Activated naive CD4-positive, alpha-beta T cell (primary cell): ENCODE measurements at places on chromosomes 3 and 15.

DNA sequence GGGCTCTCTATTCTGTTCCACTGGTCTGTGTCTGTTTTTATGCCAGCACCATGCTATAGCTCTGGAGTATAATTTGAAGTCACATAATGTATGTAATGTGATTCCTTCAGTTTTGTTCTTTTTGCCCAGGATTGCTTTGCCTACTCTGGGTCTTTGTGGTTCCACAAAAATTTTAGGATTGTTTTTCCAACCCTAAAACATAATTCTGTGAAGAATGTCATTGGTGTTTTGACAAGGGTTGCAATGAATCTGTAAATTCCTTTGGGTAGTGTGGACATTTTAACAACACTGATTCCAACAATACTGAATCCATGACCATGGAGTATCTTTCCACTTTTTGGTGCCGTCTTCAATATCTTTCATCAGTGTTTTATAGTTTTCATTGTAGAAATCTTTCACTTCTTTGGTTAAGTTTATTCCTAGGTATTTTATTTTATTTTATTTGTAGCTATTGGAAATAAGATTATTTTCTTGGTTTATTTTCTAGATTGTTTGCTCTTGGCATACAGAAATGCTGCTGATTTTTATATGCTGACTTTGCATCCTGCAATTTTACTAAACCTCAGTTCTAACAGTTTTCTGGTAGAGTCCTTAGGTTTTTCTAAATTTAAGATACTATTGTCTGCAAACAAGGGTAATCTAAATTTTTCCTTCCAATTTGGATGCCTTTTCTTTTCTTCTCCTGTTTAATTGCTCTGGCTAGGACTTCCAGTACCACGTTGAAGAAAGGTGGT lies 29.7 kb downstream of the TJP1 start:
- no peak for DNase-seq

GRCh38 chr15:59321000-59321689 lies 51.5 kb downstream of the MYO1E start:
- no peak for DNase-seq

DNA sequence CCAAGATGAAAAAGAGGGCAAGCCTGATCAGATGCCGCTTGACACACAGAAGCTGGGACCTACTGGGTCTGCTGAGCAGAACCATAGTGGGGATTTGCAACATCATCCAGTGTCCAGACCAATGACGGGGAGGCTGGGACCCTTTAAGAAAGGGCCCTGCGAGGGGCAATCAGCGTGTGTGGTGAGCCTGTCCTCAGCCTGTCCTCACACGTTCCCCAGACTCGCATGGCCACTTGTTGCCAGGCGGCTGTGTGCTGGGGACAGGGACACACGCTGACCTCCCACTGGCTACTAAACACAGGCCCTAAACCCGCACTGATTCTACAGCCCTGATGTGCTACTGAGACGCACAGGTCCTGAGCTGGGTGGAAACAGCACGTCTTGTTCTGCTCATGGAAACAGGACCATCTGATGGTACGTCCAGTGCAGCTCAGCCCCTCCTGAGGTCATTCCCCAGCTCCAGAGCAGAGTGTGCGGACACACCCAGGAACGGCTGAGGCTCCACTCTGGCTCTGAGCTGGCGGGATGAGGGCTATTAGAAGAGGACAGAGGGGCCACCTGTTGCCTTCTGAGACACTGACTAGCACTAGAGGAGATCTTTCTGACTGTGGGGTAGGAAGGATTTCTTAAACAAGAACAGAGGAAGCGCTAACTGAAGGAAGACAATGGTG lies 24.4 kb downstream of the PCSK6 start:
- no peak for DNase-seq

- no peak for DNase-seq
Measured at GRCh38 chr15:74383695-74384565, 16.5 kb upstream of the CYP11A1 start.

DNA sequence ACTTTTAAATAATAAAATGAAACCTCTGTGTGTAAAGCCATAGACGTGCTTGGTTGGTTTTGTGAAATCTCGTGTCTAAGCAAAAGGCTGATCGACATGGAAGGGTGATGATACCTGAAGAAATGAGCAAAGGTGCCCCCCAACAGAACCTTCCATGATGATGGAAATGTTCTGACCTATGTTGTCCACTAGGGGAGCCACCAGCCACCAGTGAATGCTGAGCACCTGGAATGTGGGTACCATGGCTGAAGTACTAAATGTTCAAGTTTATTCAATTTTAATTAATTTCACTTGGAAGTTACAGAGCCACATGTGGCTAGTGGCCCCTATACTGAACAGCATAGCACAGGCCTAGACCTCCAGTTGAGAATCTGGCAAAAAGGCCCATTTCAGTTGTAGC lies 158.8 kb downstream of the POLR2M start:
- DNase-seq: no peak

GRCh38 chr3:193250492-193250891 lies 9.5 kb downstream of the PLAAT1 start:
- DNase-seq: no peak

DNA sequence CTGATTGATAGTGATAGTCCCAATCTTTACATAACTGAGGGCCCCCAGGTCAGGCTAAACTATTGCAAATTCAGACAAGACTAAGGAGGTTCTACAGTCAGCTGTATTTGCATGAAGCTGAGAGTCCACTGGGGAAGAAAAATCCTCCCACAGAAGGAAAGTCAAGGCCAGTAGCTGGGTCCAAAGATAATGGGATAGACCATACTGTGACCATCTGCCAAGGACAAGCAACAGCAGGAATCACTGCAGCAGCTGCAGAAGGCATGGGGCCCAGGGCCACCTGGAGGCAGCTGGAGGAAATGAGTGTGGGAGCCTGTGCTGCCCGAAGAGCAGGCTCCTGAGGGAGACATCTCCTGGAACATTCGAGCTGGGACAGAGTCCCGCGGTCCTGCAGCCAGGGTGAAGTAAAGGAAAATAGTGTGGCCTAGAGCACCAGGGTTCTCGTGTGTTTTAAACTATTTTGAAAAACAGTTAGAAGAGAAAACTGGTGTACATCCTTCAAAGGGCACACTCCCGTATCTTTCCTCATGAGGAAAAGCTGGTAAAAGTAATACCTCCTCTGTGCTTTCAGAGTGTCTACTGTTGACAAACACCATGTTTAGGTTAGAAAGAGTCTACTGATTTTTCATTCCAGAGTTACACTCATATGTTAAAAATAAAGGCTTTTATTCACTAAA lies 13.2 kb upstream of the TMEM212 start:
- no peak for DNase-seq
